ENCODE measurements at places on chromosomes 7 and 10.

DNA sequence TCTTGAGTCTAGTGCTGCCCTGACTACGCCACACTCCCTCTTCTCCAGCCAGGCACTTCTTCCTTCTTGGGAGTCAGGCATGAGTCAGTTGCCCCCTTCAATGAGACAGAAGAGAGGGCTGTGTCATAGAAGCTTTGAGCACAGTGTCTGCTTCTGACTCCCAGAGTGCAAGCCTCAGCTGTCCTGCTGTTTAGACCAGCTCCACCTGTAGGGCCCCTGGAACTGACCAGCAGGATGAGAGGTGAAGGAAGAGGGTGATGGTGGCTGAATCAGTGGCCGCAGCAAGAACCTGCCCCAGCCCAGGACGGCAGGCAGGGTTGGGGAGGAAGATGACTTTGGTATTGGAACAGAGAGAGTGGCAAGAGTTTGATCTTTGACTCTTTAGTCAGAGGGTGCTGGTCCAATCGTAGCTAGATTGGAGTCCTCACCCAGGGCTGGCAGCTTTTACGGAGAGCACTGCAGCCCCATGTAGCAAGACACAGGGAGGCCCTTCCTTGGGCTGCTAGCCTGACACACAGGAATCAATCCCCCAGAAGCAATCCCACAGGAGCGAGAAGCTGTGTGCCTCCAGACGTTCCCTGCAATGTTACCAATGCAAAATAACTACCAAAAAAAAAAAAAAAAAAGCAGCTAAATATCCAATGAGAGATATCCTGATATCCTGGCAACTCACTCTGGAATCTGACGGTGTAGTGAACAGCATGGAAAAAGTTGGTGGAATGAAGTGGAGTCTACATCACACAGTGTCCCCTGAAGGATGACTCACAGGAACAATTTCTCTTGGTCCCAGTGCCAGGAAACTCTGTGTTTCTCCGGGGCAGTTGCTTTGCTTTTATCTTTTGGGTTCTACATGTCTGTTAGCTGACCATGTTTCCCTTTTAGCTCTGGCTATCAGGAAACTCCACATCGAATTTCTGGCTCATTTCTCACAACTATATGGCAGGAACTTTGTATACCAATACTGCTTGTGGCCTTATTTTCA lies 6.9 kb downstream of the C10orf62 start:
- DNase-seq = peak; percentile 62

- DNase-seq = no peak
These were observed 310.6 kb upstream of the MGMT start for GRCh38 chr10:129156406-129156805.

GRCh38 chr7:128384726-128385125 lies 23.2 kb upstream of the PRRT4 start:
- no peak for DNase-seq

GRCh38 chr10:94777886-94778458 lies 15.5 kb downstream of the CYP2C19 start:
- no peak for DNase-seq

DNA sequence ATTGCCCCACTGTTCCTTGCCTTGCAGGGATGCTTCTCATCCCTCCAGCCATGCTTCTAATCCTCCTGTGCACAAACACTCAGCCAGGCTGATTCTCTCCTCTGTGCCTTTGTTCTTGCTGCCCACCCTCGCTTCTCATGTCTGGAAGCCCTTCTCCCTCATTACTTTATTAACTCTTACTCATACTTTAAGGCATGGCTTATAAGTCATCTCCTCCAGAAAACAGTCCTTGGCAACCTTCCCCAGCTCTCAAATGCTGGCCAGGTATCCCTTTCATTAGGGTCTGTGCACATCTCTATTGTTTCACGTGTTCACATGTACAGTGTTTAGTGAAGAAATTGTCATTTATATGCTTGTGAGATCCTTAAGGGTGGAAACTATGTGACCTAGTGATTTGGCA lies 62.9 kb downstream of the ITGB8 start:
- no peak for DNase-seq

- no peak for DNase-seq
These were observed 32.0 kb upstream of the PLEKHA1 start for GRCh38 chr10:122342293-122343134.

DNA sequence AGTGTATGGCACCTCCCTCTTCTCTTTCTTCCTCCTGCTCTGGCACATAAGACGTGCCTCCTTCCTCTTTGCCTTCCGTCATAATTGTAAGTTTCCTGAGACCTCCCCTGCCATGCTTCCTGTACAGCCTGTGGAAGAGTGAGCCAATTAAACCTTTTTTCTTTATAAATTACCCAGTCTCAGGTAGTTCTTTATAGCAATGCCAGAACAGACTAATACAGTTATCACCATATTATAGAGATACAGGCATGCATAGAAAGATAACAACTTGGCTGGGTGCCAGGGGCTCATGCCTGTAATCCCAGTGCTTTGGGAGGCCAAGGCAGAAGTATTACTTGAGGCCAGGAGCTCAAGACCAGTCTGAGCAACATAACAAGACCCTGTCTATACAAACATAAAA lies 53.2 kb downstream of the GCC1 start:
- DNase-seq = no peak

DNA sequence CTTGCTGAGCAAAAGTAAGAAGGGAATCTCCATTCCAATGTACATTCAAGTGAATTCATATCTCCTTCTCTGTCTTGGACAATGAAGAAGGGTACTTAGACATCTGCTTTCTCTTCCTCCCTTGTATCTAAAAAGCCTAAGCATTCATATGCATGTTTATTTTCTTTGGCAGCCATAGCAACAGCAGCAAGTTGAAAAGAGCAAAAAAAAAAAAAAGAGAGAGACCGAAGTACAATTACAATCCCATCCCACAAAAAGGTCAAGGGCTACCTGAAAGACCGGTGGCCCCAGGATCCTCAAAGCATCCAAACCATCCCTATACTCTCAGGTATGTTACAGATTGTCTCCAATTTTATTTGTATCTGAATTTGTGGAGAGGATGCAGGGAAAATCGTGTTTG lies 4.1 kb downstream of the OR2F1 start:
- DNase-seq = no peak

DNA sequence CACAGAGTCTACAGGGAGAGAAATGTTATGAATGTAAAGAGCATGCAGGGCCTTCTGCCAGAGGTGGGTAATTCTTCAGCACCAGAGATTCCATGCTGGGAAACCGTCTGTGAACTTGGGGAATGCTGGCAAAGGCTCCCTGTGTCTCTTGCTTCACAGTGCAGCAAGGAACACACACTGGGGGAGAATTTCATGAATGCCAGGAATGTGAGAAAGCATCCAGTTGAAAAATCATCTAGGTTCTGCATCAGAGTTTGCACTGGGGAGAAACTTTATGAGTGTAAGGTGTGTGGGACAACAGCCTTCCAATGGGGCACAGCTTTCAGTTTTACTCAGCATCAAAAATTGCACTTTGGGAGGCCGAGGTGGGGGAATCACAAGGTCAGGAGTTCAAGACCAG lies 224.3 kb upstream of the IGFBP3 start:
- peak; percentile 95 for DNase-seq

DNA sequence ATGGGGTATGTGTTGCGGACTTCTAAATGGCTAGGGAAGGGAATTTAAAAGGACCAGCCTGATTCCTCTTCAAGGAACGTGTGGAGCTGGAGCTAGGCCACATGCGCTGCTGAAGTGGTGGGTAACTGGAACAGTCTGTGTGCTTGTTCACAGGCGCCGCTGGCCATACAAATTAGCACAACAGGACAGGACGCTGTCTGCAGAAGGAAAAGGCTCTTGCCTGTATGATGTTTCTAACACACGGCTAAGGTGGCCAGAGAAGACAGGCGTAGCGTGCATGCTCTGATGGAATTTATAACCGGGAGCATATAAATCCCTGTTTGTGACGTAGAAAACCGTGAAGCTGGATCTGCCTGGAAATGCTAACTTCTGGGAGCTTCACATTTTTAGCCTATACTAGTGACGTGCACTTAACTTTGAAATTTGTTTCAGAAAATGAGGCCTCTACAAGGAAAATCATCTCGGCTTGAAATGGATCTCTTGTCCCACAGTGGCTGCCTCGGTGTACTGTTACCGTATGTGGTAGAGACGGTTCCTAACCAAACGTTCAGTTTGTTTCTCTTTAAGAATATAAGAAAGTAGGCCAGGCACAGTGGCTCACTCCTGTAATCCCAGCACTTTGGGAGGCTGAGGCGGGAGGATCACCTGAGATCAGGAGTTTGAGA lies 569.4 kb downstream of the PTPRN2 start:
- DNase-seq = peak; percentile 19
